Ammon's horn (tissue), 1 donor: ENCODE measurements at places on chromosomes 5 and 9.

GRCh38 chr9:120621941-120622340 lies 42.0 kb upstream of the CDK5RAP2 start:
- DNase-seq: no peak

GRCh38 chr9:113508111-113508749 lies 44.7 kb downstream of the RGS3 start:
- no peak for DNase-seq

DNA sequence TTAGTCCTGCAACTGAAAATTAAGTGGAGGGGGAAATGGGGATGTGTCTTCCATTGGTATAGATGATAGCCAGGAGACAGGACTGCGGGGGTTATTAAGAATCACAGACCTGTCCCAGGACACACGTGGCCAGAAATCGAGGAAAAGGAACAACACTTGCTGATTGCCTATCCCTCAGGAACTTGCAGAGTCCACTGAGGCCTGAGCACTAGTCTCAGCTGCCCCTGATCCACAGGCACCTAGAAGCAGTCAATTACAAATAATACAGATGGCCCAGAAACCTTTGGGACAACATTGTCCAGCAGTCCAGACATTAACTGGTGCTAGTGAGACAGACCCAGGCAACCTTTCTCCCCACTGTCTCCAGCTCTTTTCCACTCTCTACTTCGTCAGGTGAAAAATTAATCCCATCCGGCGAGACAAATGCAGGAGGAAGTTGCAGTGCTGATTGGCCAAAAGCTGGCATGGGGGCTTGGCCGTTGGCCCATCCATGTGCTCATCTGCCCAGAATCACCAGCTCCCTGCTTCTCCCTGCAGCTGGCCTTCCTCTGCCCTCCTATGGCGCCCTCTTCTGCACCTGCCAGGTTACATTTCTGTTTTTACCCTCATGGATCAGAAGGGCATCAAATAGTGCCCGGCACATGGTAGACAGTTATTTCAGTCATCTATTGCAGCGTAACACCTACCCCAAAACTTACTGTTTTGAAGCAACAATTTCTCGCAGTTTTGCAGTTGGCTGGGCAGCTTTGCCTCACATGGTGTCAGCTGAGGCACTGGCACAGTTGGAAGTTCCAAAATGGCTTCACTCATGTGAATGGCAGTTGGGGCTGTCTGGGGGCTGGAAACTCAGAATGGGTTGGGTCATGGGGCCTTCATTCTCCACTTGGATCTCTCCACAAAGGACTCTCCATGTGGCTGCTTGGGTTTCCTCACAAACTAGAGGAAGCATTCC lies 3.6 kb upstream of the B4GALT1 start:
- DNase-seq: peak; percentile 63

DNA sequence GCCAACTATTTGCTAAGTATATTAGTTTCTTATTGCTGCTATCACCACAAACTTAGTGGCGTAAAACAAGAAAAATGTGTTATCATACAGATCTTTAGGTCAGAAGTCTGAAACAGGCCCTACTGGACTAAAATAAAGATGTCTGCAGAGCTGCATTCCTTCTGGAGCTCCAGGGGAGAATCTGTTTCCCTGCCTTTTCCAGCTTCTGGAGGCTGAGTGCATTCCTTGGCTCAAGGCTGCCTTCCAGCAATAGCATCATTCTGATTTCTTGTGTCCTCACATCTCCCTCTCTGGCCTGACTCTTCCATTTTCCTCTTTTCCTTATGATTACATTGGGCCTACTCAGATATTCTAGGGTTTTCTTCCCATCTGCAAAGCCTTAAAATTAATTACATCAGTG lies 15.9 kb downstream of the MAN2A1 start:
- no peak for DNase-seq

DNA sequence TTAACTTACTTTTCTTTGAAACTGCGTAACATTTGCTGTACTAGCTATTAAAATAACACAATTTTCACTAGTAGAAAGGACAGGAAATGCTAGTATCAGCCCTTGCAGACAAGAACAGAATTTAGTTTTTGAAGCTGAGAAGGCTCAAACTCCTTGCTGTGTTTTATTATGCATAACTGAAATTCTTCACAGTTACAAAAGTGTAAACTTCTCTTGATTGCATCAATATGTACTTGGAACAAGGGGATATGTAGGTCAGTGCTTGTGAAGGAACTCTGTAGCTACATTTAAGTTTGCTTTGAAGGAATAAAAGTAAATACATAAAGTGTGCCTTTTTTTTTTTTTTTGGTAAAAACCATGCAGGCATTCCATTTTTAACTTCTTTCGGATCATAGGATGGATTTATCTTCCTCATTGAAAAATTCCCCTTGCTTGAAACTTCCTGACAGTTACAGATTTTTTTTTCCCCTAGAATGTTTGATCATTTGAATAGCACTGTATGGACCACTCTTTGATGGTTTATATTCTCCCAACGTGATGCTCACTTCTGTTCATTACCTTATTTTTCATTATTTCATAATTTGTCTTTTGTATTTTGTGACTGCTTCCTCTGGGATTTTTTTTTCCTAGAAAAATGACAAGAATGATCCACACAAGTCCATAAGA lies 94.9 kb upstream of the DAB2 start:
- DNase-seq: no peak

GRCh38 chr9:13823026-13823425 lies 490.9 kb downstream of the NFIB start:
- no peak for DNase-seq

GRCh38 chr5:68217047-68217355 lies 1.4 kb downstream of the PIK3R1 start:
- no peak for DNase-seq

GRCh38 chr9:111598733-111599091 lies 735 bp downstream of the PTGR1 start:
- peak; percentile 14 for DNase-seq
